ENCODE measurements at places on chromosomes 13 and 19. TPM values are rescaled to one million over a fixed set of nuclear protein-coding genes. Genes with fewer than 3 reads are reported as not detected.

The LRRC25 gene
- 3.2 TPM for total RNA-seq

The PLIN4 gene
- not detected for total RNA-seq

The SYT5 gene
- total RNA-seq = 3.8 TPM

The SYT3 gene
- not detected for total RNA-seq

The ZNF723 gene
- total RNA-seq = not detected

The PSG2 gene
- not detected for total RNA-seq

The ZNF492 gene
- total RNA-seq = 0.37 TPM

The MATK gene
- 10.0 TPM for total RNA-seq

DNA sequence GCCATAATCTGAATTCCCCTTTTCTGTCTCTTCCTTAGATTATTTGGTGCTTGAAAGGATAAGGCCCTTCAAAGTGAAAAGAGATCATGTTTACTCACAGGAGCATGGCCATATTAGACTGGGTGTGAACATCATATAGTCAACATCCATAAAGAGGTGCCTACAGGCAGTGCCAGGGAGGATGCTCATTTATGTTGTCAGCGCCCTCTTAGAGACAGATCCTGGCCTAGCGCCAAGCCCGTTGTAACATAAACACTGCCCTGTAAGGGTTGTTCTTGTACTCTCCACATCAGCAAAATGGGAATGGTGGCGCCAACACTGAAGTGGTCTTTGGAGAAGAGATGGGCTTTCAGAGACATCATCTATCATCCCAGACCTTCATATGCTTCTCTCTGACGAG is 16.1 kb downstream of the PCDH8 start:
- no peak for DNase-seq

DNA sequence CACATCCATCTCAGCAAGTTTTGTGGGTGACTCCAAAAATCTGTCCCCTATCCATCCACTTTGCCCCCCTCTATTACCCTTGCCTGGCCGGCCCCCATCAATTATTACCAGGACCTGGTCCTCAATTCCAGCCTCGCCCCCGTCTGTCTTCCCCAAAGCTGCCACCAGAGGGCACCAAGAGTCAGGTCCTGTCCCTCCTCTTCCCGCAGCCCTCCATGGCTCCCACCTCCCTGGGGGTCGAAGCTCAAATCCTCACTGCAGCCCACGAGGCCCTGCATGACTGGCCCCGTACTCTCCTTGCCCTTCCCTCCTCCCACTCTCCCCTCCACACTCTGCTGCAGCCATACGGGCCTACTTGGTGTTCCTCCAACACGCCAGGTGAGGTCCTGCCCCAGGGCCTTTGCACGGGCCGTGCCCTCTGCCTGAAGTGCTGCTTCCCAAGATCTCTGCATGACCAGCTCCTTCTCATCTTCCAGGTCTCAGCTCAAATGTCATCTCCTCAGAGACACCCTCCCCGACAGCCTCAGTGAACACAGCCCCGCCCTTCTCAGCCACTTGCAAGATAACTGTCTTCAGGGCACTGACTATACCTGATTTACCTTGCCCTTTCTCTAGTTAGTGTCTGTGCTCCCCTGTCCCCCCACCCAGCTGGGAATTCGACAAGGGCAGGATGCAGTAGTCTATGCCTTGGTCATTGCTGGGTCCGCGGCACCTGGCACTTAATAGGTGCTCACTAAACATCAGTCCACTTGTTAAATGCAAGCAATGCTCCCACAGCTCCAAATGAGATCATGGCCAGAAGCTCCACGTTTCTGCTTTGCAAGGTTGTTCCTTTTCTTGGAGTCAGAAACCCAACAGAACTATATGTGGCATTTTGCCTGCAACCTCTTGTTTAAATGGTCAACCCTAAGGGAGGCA is 16.8 kb upstream of the SEMA6B start:
- DNase-seq = peak; percentile 59

DNA sequence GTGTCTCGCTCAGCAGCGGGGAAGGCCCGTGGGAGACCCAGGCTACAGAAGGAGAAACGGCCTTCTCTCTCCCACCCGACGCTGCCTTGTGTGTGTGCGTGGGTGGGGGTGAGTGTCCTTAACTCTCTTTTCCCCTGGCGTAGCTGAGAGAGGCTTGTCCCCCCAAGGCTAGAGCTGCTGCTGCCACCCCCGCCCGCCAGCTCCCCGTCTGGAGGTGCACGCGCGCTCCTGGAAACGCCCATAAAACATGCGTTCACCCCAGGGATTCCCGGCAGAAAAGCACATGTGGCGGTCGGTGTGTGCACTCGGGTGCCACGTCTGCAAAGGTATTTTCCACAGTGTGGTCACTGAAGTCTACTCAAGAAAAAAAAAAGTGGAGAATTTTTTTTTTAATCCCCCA is 36.1 kb downstream of the GADD45B start:
- no peak for DNase-seq

DNA sequence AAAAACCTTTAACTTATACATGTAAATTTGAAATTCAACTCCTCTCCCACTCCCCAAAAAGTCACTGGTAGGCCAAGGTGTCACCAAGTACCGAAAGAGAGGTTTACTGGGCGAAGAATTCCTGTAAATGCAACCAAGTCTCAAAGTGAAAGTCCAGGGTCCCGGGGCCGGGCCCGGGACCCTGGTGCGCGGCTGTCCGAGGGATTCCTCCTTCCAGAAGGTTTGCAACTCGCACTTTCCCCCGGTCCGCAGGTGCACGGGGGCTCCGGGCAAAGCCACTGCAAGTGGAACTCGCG is 1.1 kb downstream of the STK24 start:
- DNase-seq = no peak

- DNase-seq = no peak
Measured at GRCh38 chr13:73025217-73026012, 33.4 kb upstream of the KLF5 start.

GRCh38 chr13:91361755-91362271 is 14.3 kb downstream of the MIR17HG start:
- no peak for DNase-seq

- no peak for DNase-seq
Measured at GRCh38 chr13:43650882-43651281, 135.9 kb downstream of the ENOX1 start.

- DNase-seq = no peak
Measured at GRCh38 chr13:48818495-48819356, 157.0 kb upstream of the FNDC3A start.

DNA sequence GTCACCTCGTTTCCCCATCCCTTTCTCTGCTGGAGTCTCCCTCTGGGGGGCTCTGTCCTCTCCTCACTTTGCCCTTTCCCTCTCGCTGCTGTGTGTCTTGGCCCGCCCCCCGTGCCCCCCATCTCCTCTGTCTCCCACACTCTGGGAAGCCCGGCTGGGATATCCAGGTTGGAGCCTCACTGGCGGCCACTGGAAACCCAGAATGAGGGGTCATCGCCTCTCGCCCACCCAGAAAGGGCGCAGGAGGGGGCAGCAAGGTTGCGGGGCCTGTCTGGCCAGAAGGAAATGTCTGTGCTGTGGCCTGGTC is 15.6 kb downstream of the CCDC97 start:
- no peak for DNase-seq

DNA sequence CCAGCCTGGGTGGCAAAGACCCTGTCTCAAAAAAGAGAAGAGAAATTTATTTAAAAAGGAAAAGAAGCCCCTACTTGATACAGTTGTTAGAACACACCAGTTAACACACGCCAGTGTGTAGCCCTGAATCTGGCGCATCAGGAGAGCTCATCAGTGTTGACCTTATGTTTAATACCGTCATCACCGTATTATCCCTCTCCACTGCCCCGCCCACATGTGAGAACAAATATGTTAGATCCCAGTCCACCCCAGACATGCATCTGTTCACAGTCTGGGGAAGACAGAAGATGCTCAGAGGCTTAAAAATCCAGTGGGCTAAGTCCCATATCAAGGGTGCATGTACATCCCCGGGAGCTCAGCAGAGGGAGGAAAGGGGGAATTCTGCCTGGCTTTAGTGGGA is 155.2 kb downstream of the DPF1 start:
- no peak for DNase-seq

DNA sequence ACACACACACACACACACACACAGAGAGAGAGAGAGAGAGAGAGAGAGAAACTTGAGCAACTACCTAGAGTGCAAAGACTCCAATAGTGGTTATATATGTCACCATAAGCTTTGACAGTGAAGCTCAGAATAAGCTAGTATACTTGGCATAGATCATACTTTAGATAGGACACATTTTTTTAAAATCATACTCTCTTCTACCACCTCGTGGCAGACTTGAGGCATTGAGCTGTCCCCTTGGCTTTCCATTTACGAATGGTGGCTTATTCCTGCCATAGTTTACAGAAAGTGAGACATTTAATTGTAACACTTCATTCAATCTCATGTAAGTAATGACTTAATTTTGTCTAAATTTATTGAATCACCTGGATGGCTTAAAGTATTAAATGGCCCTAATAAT is 108.2 kb downstream of the EDNRB start:
- DNase-seq = no peak

- DNase-seq = no peak
Measured at GRCh38 chr13:65595916-65596315, 1634.2 kb downstream of the PCDH9 start.

- DNase-seq = no peak
Measured at GRCh38 chr19:35562336-35562735, 1.1 kb downstream of the ATP4A start.

- peak; percentile 40 for DNase-seq
Measured at GRCh38 chr19:10510301-10510802, 6.9 kb downstream of the S1PR5 start.

- no peak for DNase-seq
Measured at GRCh38 chr19:18119013-18119716, 21.6 kb downstream of the MAST3 start.

- DNase-seq = no peak
Measured at GRCh38 chr13:30721936-30722335, 13.4 kb upstream of the ALOX5AP start.

- DNase-seq = no peak
Measured at GRCh38 chr13:28077231-28077630, 23.1 kb downstream of the FLT3 start.

GRCh38 chr19:54160182-54160811 is 776 bp upstream of the LENG1 start:
- no peak for DNase-seq

DNA sequence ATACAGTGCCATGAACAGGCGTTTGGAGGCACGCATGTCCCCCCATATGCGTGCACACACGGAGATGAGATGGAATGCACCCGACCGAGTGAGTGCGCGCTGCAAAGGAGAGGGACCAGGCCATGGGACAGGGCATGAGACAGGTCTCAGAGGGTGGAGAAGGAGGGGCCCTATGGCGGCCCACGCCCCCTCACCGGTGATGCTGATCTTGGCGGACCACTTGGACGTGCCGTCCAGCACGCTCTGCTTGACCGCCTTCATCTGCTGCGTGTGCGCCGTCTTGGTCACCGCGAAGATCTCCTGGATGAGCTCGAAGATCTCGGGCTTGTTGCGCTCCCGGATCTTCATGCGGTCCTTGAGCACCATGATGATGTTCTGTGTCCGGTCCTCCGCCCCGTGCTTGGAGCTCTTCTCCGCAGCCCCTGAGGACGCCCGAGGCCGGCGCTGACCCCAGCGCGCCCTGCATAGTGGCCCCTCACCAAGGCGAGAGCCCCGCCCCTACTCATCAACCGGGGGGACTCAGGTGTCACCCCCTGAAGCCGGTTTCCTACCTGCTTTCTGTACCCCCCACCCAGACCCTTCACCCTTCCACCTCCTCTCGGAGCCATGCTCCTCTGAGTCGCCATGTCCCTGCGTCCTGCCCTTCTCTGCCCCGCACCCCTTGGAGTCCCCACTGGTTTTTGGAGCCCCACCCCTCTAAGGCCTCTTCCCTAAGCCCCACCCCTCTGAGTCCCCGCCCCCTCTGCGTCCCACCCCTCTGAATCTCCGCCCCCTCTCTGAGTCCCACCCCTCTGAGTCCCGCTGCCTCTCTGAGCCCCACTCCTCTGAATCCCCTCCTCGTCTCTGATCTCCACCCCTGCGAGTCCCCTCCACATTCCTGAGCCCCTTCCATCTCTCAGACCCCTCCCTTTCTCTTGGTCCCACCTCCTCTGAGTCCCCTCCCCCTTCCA is 40.8 kb downstream of the UNC13A start:
- DNase-seq = no peak

GRCh38 chr19:29566496-29567054 is 39.5 kb upstream of the POP4 start:
- no peak for DNase-seq

GRCh38 chr13:88622362-88622973 is 951.3 kb downstream of the SLITRK5 start:
- no peak for DNase-seq

DNA sequence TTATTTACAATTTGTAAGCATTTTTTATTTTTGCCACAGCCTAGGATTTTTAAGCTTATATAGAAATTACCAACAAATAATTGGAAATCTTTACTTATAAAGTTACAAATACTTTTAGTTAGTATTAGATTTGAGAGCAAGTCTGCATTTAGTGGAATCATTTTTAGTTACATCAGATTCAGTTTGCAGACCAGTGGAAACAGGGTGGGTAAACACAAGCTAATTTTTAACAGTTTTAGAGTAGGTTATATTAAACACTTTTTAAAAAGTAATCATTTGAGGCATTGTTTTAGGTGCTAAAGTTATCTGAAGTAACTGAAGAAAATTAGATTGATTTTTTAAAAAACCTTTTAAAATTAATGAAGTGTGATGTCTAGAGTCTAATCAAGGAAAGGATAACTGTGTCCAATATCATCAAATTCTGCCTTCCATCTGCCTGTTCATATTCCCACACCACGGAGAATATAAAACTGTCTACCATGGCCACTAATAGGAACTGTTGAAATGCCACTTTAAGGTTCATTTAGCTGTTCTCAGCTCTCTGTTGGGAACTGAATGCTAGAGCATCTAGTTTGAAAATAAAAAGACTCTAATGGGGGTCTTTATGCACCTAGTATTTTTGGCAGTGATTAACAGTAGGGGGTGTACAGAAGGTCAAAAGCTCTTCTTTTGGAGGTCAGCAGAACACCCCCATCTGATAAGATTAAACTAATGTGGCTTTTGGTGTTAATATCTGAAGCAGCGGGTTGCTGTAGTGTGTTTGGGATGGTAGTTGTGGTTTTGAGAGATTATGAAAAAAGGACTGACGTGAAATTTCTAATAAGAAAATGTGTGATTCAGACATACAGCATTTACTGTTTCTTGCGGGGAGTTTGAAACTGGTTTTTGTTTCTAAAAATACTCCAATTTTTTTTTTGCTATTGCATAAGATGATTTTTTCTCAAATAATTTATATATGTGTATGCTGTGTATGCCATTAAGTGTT is 66.5 kb downstream of the NDFIP2 start:
- DNase-seq = no peak

DNA sequence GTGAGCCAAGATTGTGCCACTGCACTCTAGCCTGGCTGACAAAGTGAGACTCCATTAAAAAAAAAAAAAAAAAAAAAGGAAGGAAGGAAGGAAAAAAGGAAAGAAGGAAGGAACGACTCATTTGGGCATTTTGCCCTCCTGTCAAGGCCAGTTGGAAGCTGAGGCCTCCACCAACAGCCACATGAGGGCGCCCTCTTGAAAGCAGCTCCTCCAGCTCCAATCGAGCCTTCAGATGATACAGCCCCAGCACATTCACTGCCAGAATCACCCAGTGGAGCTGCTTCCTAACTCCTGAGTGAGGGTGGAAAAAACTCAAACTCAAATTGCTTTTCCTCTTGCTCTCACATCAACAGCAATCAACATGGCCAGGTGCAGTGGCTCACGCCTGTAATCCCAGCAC is 40.9 kb downstream of the GNG7 start:
- DNase-seq = no peak

- DNase-seq = no peak
Measured at GRCh38 chr13:24688950-24689349, 8.7 kb downstream of the ATP12A start.

Measured in T-helper 17 cell (primary cell).